Natural killer cell treated with Interleukin-12 subunit alpha and Interleukin-12 subunit beta and Interleukin-15 and Interleukin-18, amount 100 ng/mL, for 72 hours (primary cell): ENCODE measurements at places on chromosomes 5 and 9.
A peak's percentile ranks its signal among the peaks of the same experiment; 100 is the strongest.

DNA sequence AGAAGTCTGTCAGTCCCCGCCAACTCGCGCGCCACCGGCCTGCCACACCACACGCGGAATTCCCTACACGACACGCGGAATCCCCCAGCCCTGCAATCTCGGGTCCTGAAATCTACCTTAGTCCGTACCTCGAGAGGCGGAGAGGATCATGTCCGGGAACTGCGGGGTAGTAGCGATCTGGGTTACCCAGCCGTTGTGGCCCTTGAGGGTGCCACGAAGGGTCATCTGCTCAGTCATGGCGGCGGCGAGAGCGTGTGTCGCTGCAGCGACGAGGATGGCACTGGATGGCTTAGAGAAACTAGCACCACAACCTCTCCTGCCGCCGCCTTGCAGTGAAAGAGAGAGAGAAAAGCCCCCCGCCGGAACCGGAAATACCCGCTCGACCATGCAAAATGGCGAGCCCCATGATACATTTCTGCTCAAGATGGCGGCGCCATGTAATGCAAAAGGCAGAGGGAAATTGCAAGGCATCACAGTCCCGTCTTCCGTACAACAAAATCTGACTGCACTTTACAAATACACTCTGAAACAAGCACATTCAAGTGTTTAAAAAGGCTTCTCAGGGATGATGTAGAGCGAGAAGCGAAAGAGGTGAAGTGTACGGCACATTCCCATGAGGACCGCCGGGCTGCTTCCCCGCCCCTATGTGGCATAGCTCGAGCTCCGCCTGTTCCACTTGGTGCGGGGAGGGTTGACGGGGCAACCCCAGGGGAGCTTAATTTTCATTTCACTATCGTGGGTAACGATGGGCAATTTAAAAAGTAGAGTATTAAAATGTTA lies at the start of gene RACK1:
RACK1 (minus strand) TSS at position 343 of the 780 bp plus-strand sequence; CDS start at position 237, 106 bp downstream.
- DNase-seq, result peak; percentile 91

DNA sequence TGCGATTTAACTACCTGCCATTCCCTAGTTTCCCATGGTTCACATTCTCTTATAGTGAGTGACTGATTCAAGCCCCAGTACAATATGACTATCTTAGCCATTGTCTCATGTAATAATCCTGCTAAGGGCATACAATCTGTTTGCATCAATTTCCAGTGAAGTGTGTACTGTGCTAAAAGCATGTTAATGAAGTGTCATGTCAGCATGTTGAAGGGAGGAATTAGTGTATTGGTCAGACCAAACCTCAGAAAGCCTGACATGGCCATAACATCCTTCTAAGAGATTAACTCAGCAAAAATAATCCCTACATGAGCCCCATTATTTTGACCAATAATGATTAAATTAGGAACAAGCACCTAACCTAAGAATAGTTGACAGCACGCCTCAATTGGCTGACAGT lies 442.4 kb downstream of the ENC1 start:
- no peak for DNase-seq

DNA sequence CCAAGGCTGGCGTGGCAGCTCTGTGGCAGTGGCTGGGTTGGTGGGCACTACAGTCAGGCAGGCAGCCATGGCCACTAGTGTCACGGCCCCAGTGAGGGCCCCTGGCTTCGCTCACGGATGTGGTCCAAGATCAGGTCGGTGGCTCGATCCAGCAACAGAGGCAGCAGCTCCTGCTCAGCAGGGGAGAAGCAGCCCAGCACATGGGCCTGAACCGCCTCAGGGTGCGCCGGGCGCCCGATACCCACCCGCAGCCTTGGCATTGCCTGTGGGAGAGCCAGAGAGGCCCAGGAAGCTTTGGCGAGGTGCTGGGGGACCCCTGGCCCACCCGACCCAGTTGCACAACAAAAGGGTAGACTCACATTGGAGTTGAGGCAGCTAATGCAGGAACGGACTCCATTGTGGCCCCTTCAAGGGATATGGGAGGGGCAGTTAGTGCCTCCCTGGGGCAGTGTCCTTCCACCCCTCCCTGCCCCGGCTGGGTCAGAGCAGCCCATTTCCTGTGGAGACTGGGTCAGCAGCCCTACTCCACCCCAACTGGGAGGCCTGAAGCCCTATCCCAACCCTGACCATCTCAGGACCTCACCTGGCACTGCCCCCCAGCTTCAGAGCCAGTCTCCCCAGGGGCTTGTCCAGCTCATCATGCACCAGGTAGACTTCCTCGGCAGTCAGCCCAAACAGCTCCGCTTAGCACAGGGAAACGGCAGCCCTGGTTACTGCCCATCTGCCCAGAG lies 1.3 kb downstream of the PTRH1 start:
- DNase-seq, result no peak

DNA sequence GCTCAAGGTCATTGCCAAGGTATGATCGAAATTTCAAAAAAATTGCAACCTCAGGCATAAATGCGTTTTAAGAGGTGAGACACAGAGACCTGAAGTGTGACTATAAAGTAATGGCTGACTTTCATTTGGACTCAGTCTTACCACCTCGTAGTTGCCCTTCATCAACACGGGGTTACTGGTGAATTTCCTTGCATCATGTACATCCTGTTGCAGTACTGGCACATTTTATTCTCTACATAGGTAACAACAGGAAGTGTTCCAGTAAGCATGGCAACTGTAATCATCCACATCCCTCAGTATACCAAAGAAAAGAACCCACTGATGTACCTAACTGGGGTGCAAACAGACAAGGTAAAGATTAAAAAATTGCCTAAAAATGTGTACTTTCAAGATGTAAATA lies 29.3 kb downstream of the MOCS2 start:
- DNase-seq, result no peak

- no peak for DNase-seq
Measured at GRCh38 chr9:124295159-124295794, 37.5 kb downstream of the NEK6 start.

GRCh38 chr9:4923580-4924544 lies 61.2 kb upstream of the JAK2 start:
- DNase-seq, result no peak

GRCh38 chr5:10903786-10904560 lies 142.9 kb upstream of the DAP start:
- DNase-seq, result no peak

- DNase-seq, result peak; percentile 57
Measured at GRCh38 chr5:132477784-132478365, 12.7 kb downstream of the IRF1 start.

DNA sequence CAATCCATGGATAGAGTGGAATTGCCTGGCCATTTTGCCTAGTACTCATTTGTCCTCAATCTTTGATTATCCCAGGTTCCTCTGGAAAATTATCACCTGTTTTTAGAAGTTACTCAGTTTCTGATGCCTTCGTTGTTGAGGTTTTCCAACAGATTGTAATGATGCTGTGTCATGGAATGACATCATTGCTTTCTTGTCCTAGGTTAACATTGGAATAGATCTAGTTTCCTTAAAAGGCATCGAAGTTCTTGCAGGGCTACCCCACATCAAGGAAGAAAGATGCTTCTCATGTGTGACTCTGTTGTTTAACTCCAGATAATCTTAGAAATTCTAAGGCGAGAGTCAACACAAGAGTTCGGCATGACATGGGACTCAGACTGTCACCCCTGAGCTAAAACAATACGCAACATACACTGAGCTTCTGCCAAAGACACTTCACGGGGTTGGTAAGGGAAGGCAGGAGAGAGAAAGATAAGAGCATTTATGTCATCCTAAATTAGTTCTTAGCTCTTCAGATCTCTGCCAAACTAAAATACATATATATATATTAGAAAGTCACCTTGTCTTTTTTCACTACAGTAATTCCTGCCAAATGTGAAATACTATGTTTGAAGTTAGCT lies 293.2 kb upstream of the WWC1 start:
- DNase-seq, result no peak

DNA sequence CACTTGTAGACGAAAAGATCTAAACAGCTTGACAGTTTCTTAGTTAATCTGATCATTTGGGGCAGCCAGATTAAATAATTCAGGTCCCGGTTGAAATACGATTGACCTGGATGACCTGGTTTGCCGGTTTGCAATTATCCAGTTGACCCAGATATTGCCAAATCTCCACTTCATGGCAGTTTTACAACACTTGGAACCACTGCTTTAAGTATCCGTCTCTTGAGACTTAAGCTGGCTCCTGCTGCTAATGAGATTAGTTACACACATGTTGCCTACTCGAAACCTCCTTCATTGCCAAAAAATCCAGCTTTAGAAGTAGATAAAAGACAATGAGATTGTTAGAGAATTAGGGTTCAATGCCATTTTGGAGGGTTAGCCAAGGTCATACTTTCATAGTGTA lies 136.2 kb upstream of the HAPLN1 start:
- no peak for DNase-seq

DNA sequence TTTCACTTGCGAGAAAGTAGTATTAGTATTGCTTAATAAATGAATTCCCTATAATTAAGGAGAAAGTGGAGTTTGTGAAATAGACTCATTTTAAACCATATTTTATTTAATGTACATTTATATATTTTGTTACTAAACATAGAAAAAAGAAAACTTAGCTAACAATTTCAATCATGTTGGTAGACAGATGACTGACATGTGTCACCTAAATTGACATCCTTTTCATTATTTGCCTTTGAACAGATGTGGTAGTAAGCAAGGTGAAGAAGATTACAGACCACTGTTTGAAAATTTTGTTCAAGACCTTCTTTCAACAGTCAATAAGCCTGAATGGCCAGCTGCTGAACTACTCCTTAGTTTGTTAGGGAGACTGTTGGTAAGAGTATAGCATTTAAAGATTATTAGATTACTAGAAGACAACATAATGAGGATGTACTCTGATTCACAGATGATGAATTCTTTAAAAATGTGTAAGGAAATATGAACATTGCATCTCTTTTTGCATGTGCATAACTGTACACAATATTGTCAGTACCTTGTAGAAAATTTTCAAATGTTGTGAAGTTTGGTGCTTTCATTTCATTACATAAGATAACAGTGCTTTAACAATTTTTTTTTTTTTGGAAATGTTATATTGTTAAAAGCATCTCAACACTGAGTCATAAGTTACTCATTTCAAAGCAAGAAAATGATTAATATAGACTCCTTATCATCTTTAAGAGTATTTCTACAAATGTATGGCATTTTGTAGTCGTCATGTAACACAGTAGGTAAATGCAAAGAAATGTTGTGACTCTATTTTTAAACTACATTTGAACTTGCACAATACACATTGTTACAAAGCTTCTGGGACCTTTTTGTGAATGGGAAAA lies 139.5 kb downstream of the NIPBL start:
- DNase-seq, result no peak

DNA sequence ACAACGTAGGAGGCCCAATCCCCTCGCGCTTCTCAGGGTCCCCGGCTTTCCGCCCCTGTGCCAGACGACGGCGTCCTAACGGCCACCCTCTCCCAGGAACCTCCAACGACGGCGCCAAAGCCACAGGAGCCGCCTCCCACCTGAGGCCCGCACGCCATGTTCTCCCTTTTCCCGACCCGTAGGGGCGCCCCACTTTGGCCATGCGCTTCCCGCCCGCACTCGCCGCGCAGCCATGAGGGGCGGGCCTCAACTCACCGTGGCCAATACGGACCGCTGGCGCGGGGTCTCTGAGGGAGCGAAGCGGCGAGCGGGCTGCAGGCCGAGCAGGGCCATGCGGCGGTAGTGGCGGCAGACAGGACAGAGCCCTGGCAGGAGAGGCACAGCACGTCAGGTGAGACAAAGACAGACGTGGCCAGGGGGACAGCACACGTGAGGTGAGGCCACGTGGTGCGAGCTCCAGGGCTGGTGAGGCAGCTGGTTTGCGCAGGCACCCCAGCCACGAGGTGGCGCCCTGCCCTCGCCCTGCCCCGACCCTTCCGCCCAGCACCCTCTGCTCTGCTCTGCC lies 1005.5 kb upstream of the PTPRD start:
- DNase-seq, result no peak

DNA sequence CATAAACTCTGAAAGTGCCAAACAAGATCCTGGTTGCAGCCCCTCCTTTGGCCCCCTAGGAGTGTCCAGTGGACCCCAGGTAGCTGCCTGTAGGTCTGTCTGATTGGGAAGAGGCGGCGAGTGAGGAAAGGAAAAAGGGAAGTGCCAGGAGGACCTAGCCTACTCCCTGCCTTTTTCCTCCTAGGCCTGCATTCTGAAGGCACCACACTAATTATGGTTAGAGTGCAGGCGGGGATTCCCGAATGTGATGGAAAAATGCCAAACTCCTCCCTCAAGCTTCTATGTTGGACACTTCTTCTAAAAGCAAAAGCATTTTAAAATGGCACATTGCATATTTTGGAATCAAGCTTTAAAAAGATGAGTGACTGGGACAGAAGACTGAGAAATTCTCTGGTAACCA lies 83.2 kb upstream of the SMIM15 start:
- no peak for DNase-seq

- no peak for DNase-seq
Measured at GRCh38 chr9:31236344-31236743, 1148.1 kb upstream of the ACO1 start.

GRCh38 chr5:64595031-64595855 lies 89.4 kb downstream of the RGS7BP start:
- DNase-seq, result no peak

- DNase-seq, result no peak
Measured at GRCh38 chr9:93869863-93870262, 85.3 kb downstream of the BARX1 start.

GRCh38 chr5:55580042-55580441 lies 45.3 kb upstream of the PLPP1 start:
- DNase-seq, result no peak

DNA sequence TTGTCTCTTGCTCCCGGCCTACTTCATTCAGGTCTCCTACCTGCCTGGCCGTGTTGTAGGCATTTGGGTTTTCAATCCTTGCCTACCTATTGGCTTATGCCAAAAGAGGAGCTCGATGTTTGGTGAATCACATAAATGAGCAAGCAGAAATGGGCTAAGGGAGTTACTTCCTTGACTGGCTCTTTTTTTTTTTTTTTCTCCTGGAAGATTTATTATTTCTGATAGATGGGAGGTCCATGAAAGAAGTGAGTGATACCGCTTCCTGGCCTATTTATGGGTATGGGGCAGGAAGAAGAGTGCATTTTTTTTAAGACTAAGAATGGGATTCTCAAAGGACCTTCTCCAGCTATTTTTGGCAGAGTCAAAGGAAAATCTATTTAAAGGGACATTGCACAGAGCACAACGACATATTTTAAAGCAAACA lies 294.1 kb downstream of the ARHGAP26 start:
- DNase-seq, result no peak

- no peak for DNase-seq
Measured at GRCh38 chr9:16039218-16039987, 486.6 kb downstream of the CCDC171 start.

DNA sequence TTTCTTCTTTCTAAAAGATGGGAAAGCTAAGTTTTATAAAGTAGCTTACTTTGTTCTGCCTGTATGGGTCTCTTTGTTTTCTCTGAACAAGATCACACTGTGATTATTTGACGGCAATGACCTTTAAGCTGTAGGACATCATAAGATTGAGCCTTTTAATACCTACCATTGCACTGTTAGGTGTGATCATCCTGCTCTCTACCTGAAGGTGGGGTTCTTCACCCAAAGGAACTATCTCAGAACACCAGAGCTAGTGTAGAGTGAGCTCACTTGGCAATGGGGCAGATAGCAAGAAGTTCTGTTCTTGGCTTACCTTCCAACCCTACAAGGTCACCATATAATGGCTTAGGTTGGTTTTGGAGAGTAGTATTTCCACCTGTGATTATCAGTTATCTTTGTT lies 200.2 kb downstream of the SPATA31D1 start:
- no peak for DNase-seq

- no peak for DNase-seq
Measured at GRCh38 chr5:31197183-31197582, 3.7 kb downstream of the CDH6 start.

- DNase-seq, result no peak
Measured at GRCh38 chr9:123689701-123690428, 240.1 kb downstream of the DENND1A start.

- no peak for DNase-seq
Measured at GRCh38 chr5:7852988-7853387, 2.1 kb upstream of the CFAP90 start.
